ENCODE measurements at places on chromosomes 1 and 21.
A peak's percentile ranks its signal among the peaks of the same experiment; 100 is the strongest.

DNA sequence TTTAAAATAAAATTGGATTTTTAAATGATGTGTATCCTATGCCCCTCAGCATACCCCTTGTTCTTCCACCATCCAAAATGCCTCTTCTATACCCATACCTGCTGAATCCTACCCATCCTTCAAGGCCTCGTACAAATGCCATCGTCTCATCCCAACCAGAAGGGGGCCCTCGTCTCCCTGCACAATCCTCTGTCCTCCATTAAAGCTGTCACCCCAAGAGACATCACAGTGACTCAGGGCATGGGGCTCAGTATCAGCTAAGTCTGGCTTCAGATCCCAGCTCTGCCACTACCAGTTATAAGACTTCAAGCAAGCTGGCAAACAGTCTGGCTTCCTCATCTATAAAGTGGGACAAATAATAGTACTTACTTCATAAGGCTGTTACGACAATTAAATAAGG lies 23.8 kb downstream of the IGFN1 start:
- DNase-seq, result no peak

DNA sequence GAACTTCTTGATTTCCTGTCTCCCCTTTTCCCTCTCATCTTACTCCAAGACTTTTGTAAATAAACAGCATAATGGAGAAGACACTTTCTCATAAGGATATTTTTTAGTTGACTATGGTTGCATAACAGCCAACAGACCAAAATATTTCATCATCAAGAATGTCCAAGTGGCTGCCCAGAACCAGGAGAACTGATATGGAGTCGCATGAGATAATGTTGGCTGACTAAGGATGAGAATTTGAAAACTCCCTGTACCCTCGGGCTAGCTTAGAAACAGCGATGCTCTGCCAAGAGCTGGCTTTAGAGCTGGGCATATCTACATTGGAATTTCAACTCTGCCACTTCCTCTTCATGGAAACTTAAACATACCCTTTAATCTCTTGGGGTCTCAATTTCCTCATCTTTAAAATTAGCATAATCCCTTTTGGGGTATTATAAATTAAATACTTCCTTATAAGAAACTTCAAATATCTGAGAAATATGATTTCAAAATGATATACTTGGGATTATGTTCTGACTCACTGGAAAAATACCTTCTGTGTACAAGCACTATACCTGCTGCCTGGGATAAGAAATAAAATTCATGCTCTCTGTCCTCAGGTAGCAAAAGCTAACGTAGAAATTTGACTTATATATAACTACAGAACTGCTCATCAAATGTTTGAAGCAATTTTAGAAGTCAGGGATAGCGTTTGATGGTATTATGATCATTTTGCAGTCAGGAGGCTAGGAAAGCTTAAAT lies 777.3 kb downstream of the LTN1 start:
- no peak for DNase-seq

GRCh38 chr1:217196616-217197015 lies 434.3 kb downstream of the GPATCH2 start:
- DNase-seq, result no peak

DNA sequence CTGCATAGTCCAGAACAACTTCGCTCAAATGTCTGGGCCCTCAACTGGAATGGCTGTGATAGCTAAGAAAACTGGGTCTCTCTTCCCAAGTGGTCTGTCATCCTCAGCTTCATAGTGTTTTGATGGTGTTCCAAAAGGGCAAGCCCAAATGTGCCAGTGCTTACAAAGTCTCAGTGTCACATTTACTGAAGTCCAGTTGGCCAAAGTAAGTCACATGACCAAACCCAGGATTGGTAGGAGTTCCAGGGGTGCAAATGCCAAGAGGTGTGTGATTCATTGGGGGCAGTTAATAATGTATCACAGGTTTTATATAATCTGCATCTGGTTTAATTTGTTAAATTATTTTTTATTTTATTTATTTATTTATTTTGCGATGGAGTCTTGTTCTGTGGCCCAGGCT lies 24.9 kb downstream of the SMG7 start:
- DNase-seq, result no peak

DNA sequence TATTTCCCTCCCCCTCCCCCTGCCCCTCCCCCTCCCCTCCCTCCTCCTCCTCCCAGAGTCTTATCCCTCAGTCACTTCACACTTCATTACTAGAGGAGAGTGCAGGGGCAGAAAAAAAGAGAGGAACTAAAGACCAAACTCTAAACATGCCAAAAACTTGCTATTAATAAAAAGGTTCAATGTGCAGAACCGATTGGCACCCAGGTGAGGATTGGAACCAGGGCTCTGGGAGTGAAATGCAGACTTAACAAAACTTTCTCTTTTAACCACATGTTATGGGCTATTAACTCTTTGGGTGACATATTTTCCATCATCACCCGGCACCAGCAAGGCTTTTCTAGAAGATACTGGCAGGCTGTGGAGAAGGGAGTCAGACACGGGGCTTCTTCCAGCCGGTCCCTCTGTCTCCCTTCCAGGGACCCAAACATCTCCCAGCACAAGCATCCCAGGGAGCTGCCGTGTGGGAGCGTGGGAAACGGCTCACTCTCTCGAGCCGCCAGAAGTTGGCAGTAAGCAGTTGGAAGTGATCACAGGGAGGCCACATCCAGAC lies 13.6 kb downstream of the NID1 start:
- no peak for DNase-seq

- DNase-seq, result no peak
Observed at GRCh38 chr1:86064899-86065298, 91.7 kb downstream of the COL24A1 start.

GRCh38 chr1:221565711-221566110 lies 176.2 kb downstream of the DUSP10 start:
- no peak for DNase-seq

DNA sequence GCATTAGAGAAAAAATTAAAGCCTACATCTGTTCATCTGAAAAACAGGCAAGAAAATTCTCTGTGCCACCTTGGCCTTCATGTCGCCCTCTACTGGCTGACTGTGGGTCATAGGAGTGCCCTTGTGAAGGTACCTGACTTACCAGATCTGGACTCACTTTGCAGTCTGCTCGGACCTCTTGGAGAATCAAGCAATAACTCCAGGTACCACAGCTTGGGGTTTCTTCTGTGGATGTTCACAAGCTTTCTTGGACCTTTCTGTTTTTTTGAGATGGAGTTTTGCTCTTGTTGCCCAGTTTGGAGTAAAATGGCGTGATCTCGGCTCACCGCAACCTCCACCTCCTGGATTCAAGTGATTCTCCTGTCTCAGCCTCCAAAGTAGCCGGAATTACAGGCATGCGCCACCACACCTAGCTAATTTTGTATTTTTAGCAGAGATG lies 2.4 kb upstream of the PRAMEF18 start:
- peak; percentile 47 for DNase-seq
